ENCODE measurements at places on chromosomes 11 and 22. TPM values are rescaled to one million over a fixed set of nuclear protein-coding genes. Genes with fewer than 3 reads are reported as not detected.

Gene UPK3A
- total RNA-seq: not detected

Gene OR8D1
- total RNA-seq: not detected

Gene MUC15
- not detected for total RNA-seq

Gene DEUP1
- not detected for total RNA-seq

Data from NCI-H460 (cell line).